ENCODE measurements at places on chromosomes 12 and 14.
A peak's percentile ranks its signal among the peaks of the same experiment; 100 is the strongest.

- peak; percentile 38 for DNase-seq
Observed at GRCh38 chr14:44962334-44963043, 499 bp downstream of the TOGARAM1 start.

DNA sequence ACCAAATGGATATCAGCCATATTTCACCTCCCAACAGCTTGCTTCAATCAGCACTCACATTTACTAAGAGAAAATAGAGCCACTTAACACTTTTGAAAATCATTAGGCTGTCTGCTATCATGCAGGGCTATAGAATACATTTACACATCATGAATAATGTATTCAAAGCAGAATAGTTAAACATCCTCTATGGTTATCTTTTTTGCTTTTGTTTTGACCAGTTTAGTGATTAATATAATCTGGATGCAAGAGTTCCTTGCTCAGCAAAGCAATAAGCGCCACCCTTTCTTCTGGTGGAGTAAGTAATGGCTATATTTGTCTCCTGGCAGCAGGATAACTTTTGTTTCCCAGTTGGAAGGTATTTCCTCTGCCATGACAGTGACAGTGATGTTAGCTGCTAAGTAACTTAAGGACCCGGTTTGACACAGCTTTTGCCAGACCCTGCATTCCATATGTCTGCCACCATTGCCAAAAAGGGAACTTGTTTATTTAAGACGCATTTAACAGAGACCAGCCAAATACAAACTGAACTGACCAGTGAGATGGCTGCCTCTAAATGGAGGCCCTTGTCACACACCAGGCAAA, 70.3 kb upstream of the NR2C1 start:
- DNase-seq, result no peak

DNA sequence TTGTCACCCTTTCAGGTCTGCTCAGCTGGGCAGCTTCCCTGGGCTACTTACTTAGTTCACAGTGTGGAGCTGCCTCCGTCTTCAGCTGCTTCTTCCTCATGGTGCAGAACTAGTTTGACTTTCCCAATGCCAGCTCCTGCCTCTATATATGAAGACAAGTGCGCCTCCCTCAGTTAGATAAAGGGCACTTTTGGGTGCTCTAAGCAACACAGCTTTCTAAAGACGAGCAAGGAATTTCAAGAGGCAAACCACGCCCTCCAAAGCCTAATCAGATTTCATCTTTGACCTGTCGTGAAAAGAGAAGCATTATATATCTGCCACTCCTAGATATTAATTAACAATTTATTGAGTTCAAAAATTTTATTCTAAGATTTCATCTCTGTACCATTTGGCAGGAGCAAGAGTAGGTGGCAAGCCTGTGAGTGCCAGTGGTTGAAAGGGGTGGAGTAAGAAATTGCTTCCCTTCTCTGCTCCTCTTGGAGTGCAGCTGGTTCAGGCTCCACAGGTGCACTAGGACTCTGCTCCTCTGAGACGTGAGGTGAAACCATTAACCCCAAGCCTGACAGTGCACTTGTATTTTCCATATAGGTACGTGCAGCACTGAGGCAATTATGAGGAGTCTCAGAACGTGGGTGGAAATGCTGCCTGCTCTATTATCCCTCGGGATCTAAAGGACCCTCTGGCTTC, 2.1 kb upstream of the SLC11A2 start:
- DNase-seq, result peak; percentile 83

GRCh38 chr14:80278293-80279023, 67.2 kb upstream of the DIO2 start:
- DNase-seq, result no peak

GRCh38 chr12:68887641-68888040, 45.3 kb downstream of the CPM start:
- DNase-seq, result no peak

DNA sequence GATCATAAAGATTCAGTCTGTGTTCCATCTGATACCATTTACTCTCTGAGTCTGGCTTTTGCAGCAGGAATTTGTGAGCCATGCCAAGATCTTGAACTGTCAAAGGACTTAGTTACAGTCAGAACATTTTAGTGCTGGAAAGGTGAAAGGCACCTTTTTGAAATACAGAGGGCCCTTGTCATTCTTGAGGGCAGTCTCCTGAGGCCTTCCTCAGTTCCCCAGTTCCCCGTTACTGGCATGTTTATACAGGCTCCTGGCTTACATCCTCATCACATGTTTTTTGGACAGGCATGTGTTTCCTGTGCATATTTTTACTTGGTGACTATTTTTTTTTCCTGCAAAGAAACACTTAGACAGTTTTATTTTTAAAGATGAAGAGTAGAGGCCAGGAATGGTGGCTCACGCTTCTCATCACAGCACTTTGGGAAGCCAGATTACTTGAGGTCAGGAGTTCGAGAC, 21.0 kb downstream of the CFAP54 start:
- DNase-seq, result no peak

DNA sequence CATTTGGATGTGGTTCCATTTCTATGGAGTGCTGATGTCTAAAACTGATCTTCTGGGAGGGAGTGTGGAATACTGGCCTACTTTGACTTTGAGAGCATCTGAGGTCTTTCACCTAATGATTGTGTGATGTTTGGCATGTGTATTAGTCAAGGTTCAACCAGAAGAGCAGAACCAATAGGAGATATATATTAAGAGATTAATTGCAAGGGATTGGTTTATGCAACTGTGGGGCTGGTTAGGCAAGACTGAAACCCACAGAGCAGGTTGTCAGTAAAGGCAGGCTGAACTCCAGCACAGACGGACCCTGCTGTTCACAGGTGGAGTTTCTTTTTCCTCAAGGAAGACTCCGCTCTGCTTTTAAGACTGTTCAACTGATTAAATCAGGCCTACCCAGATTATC, 11.6 kb downstream of the BMAL2 start:
- DNase-seq, result no peak

DNA sequence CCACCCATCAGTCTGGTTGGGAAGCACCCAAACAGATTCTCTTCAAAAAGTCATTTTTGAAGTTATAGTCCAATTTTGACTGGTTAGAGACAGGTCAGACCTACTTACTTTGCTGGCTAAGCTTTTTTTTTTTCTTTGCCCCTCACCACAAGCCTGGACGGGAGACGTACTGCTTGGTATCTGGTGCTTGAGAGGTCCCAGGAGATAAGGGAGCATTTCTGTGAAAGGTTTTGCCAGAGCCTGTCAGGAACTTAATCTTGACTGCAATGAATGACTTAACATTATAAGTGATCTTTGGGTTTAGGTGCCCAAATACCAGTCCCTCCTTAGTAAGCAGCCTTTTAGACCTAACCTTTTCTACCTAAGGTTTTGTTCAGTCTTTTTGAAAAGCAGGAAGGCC, 6.3 kb downstream of the MTHFD1 start:
- peak; percentile 66 for DNase-seq

DNA sequence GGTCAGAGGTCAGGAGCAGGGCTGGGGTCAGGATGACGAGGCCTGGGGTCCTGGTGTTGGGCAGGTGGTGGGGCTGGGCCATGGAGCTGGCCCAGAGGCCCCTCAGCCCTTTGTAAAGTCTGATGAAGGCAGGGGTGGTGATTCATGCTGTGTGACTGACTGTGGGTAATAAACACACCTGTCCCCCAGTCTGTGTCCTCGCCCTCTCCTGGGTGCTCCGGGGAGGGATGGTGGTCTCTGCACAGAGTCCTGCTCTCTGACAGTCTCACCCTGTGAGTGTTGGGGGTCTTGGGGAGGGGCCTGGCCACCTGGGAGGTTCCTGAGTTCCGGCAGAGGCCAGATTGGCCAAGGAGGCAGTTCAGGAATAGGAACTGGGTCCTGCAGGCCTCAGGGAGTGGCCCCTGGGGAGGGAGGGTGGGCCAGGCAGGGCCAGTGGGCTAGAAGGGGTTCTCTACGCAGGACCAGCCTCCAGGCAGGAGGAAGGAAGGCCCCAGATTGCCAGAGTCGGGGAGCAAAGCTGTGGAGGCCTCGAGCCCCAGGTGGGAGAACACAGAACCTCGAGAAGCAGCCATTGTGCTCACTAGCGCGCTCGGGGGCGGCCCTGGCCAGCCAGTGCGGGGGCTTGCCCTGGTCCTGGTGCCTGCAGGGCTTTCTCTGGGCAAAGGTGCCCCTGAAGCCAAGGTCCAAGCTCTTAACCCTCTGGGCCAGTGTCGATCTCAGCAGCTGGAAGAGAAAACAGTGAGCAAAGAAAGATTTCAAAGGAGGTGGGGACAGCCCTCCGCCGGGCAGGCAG, 14.4 kb downstream of the ACADS start:
- DNase-seq, result no peak

- no peak for DNase-seq
Observed at GRCh38 chr12:124398578-124399227, 103.8 kb downstream of the RFLNA start.

DNA sequence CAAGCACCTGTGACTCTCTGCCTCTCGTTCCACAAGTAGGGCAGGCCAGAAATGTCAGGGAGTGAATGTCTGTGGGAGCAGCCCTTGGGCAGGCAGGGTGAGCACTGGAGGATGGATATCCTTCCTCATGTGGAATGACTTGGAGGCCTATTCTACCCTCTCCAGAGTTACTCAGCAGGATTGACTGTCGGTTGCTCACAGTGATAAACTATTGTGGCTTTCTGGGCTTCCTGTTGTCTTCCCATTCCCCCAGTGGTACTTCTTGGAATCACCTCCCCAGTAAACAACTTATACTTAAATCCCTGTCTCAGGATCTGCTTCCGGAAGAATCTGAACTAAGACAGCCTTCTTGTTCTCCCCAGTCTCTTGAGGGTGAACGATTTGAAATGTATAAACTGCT, 79.6 kb upstream of the MANSC4 start:
- DNase-seq, result no peak

DNA sequence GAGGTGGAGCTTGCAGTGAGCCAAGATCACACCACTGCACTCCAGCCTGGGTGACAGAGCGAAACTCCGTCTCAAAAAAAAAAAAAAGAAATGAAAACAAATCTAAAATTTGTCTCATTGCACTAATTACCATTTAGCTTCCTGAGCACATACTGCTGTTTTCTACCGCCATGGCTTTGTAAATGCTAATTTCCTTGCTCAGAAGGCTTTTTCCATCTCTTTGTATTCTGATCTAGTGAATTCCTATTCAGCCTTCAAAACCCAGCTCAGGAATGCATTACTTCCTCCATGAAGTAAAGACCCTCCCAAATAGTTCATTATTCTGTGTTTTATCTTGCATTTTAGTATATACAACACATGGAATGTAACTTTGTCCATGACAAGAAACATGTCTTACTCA, 33.6 kb downstream of the CEP83 start:
- DNase-seq, result no peak

- DNase-seq, result no peak
Observed at GRCh38 chr14:96739200-96739910, 57.8 kb upstream of the VRK1 start.

DNA sequence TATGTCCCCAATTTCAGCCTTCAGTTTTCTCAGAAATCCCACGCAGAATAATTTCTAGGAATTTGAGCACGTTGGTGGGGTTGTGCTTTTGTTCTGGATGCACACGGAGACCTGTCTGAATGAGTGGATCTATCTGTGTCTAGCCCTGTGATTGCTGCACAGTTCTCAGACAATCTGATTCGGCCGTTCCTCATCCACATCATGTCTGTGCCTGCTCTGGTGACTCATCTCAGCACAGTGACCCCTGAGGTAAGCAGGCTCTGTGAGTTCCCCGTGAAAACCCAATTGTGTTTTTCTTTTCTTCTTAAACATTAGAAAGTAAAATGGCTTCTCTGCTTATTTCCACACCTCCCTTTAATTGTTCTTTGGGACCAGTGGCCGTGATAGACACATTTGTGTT, 20.2 kb downstream of the UBE3B start:
- DNase-seq, result no peak

- DNase-seq, result no peak
Observed at GRCh38 chr14:36988568-36988967, 183.8 kb downstream of the SLC25A21 start.

DNA sequence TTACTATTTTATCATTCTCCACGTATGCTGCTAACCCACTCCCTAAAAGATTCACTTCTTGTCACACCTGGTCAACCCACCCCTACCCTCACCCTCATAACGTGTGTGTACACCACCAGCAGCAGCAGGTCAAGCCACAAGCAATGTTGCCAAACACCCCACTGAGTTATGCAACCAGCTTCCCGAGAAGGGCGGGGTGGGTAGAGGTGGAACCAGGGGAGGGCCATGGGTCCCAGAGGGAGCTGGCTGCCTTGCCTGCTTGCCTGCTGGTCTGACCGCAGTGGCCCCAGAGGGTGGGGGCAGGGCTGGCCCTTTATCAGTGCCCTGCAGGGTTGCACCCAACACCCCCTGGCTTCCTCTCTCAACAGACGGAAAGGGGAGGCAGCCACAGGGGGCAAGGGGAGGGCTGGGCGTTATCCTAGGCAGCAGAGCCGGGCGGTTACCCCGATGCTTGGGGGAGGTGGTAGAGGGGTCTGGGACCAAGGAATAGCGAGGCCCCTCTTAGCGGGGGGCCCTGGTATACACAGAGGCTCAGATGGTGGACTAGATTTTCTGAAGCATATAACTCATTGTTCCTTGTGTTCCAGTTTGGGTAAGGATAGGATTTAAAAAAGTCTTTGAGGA, 3.5 kb upstream of the NFE2 start:
- DNase-seq, result peak; percentile 97

DNA sequence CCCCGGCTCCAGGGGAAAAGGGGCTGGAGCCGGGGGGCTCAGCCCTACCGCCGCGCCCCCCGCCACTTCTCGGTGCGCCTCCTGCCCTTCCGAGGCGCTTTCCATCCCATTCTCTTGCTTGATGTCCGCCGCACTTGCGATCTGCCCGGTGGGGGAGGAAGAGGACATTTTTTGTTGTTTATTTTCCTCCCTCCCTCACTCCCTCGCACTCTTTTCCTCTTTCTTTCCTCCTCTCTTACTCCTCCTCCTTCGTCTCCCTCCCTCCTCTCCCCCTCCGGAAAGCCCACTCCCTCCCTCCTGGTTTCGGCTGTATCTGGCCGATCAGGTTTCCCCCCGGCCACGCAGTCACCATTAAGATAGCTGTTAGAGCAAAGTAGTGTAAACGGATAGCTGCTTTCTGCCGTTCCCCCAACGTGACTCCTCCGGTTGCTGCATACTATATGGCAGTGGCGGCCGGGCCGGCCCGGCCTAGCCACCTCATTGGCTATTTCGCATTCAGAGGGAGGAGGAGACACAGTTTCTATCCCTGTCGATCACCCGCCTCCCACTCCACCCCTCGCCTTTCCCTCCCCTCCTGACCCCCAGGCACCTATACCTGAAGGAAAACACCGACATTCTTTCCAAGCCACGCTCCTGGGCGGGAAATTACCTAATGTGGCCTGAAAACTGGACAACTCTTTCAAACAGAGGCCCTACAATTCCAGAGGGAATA, at the start of gene SIX4:
Gene SIX4, minus strand, starts transcription at position 445 of the 712 bp plus-strand sequence. Its CDS starts 277 bp downstream, at position 168.
- DNase-seq, result no peak

DNA sequence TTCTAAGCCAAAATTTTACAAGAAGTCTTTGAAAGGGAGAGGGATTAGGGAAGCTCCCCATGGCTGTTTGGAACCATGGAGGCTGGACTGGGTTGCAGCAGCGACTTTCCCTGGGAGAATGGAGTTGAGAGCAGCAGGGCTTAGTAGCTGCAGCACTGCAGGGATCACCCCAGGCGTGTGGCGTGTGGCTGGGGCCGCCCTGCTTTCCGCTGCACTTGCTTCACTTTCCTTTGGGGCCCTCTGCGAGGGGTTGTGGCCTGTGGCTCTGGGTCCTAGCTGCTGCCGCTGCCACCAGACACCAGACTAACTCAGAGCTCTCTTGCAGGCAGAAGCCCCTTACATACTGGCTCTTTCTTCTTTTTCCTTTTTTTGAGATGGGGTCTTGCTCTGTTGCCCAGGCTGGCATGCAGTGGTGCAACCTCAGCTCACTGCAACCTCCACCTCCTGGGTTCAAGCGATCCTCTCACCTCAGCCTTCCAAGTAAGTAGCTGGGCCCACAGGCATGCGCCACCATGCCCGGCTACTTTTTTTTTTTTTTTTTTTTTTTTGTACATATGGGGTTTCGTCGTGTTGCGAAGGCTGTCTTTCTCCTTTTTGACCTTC, 25.4 kb downstream of the CCDC62 start:
- DNase-seq, result no peak

- DNase-seq, result no peak
Observed at GRCh38 chr14:103101963-103102688, 7.6 kb downstream of the EXOC3L4 start.
